GM13977 (cell line): ENCODE measurements at places on chromosomes 4 and X.

DNA sequence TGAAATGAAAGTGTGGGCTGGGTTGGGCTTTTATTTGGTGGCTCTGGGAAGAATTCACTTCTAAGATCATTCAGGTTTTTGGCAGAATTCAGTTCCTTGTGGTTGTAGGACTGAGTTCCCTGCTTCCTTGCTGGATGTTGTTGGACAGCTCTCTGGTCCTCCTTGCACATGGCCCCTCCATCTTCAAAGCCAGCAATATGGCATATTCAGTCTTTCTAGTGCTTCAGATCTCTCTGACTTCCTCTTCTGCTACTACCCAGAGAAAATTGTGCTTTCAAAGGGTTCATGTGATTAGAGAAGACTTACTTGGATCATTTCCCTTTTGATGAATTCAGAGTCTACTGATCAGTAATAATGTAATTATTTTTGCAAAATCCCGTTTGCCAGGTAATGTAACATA is 12.8 kb upstream of the IGFBP7 start:
- DNase-seq: no peak

DNA sequence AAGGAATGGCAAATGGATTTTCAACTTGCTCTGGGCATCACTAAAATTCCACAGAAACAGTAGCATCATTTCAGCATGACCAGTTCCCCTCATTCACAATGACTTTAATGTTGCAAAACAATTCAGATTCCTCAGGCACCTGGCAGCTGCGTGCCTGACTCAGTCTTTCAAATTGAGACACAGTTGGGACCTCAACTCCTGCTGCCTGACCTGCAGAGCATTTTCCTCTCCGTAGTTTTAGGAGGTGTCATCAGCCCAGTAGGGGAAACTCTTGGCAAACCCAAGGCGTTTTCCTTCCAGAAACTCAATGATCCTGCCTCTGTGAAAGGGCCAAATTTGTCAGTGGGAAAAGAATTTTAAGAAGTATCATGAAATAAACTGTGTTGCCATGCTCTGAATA is 388.9 kb downstream of the SPRY1 start:
- DNase-seq: no peak

DNA sequence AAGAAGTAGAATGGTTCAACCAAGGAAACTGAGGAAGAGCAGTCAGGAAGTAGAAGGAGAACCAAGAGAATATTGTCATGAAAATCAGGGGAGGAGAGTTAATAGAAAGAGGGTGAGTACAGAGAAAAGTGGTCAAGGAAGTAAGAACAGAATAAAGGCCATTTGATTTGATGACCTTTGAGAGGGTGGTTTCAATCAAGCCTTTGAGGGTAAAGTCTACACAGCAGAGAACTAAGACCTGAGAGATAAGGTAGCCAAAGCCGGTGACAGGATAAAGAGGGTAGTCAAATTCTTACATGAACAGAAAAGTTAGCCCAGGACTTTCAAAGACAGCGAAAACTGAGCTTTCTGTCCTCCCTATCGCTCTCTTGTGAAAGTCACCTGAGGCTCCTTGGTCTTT is 34.6 kb upstream of the FGF16 start:
- no peak for DNase-seq

- DNase-seq: no peak
Observed at GRCh38 chr4:33930497-33930896, 2313.8 kb downstream of the ARAP2 start.

DNA sequence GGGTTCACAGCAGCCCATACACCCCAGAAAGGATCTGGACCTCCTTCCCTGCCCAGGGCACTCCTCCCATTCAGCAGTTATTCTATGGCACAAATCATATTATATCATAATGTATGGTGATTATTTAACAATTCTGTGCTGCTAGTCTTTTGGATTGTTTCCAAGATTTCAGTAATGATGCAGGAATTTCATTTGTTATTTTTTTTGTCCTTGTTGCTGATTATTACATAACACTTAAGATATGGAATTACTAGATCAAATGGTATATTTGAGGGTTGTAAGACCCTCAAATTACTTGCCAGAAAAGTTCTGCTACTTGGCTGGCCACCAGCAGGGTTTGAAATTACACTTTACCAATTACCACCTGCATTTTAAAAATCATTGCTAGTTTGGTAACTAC is 36.4 kb downstream of the QDPR start:
- no peak for DNase-seq
